ENCODE measurements at places on chromosomes 2 and 18.

DNA sequence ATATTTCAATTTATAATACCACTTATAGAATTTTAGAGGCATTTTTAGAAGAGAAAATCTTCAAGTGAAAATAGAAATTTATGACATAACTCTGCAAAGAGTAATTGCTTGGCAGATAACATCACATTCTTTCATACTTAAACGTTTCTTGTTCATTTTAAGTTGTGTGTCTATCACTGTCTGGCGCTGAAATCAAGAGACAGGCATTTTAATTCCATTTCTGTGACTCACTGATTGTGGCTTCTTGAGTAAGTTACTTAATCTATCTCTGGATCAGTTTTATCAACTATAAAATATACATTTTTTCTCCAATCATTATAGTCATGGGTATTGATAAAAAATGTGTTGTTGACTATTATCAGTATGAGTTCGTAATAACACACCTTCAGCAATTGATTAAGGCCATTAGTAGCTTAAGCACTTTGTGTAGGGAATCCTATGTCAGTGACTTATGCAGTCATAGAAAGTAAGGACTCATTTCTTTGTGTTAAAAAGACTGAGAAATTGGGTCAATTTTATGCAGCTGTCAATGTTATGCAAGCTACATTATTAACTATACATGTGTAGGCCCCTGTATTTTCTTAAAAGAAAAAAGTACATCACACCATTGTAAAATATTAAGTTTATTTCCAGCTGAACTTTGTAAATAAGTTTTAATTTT is 497.3 kb downstream of the CCDC85A start:
- DNase-seq = peak; percentile 97

DNA sequence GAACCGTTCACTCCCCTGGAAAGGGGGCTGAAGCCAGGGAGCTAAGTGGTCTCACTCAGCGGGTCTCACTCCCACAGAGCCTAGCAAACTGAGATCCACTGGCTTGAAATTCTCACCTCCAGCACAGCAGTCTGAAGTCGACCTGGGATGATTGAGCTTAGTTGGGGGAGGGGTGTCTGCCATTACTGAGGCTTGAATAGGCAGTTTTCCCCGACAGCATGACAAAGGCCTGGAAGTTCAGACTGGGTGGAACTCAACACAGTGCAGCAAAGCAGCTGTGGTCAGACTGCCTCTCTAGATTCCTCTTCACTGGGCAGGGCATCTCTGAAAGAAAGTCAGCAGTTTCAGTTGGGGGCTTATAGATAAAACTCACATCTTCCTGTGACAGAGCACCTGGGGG is 292.5 kb downstream of the NUP35 start:
- no peak for DNase-seq

DNA sequence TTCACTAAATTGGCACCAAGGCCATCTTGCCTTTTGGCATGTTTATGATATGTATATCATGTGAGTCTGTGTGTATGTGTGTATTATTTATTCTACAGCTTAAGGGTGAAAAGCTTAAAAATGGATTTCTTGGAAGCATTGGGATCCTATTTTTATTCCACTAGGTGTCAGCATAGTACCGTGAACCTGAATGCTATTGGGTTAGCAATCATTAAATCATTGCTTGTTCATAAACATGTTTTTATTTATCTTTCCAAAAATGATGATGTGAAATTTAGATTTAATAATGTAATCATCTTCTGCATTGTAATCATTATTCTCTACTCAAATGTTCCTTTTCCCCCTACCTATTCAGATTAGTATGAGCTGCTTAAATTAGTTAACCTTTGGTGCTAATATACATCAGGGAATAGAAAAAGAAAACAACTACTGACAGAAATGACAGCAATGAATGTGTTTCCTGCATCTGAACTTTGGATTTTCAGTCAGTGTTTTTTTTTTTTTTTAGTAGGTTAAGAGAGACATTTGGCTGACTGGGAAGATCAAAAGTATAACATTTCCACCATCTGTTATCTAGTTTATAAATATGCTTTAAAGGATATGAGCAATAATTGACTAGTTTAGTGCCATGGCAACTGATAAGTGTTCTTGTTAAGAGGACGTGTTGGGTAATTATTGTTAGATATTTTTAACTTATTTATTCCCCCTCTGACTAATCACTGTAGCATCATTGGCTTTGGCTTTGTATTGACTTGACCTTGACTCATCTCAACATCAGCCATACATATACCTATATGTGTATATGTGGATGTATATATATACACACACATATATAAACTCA is 14.1 kb upstream of the ZSWIM2 start:
- DNase-seq = peak; percentile 44

- DNase-seq = no peak
Observed at GRCh38 chr18:44856157-44856556, 175.5 kb downstream of the SETBP1 start.

GRCh38 chr18:54388203-54389142 is 30.8 kb downstream of the C18orf54 start:
- peak; percentile 91 for DNase-seq

DNA sequence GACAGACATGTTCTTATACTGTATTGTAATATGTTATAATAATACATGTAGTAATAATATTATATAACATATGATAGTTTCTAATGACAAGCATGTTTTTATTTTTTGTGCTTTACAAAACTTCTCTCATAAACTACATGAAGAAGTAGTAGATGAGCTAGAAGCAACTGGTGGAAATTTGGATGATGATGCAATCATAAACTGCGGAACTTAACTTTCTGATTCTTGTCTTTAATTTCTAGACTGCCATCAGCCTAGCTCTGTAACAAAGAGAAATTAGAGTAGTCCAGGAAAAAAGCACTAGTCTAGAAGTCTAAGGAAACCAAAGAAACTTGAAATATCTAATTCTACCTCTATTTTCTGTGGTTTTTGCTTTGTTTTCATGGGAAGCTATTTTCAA is 71.0 kb upstream of the SPATS2L start:
- no peak for DNase-seq

- no peak for DNase-seq
Observed at GRCh38 chr2:171703574-171704347, 16.5 kb downstream of the DYNC1I2 start.

DNA sequence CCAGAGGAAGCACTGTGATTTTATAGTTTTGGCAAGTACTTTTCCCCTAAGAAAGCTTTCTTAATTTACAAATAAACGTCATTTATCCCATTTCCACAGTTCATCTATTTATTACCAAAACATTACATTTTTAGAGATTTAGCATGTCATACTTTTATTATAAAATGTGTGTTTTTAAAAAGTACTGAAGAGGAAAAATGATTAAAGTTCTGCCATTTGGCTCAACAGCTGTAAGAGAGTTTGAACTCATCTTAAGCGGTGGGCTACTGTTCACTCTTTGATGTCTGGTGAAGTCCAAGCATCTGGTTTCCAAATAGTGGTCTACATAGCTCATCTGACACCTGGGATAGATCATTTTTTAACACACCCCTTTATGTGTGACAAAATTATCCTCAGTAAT is 51.3 kb upstream of the TANC1 start:
- no peak for DNase-seq

- DNase-seq = no peak
Observed at GRCh38 chr18:70415823-70416488, 127.1 kb downstream of the SOCS6 start.

DNA sequence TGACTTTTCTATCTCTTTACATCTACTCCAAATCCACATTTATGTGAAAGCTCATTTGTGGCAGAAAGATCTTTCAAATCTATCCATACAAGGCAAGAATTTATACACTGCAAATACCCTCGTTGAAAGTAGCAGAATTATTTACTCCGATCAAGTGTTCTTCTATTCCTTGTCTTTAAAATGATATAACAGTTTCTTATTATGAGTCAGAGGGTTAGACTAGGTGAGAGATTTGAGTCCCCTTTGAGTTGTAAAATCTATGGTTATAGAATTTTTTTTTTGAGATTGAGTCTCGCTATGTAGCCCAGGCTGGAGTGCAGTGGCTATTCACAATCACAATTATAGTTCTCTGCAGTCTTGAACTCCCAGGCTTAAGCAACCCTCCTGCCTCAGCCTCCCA is 5.6 kb upstream of the GREB1 start:
- DNase-seq = no peak

DNA sequence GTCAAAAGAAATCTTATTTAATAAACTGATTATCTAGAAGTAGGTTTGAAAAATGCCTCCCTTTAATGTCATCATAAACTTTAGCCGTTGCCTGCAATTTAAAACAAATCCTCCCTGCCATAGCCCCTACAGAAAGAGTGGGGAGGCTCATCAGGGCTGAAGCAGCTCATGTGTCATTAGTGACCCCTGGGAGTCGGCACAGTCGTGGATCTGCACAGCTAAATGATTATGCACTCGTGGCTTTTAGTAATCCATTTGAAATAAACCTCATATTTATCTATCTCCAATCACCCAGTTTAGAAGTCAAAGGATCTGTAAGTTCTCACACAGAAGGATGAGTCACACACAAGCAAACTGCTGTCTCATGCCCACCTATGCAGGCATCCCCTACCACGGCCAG is 277.3 kb downstream of the SS18 start:
- DNase-seq = no peak

- DNase-seq = peak; percentile 97
Observed at GRCh38 chr2:54468673-54469072, 12.5 kb downstream of the SPTBN1 start.

- no peak for DNase-seq
Observed at GRCh38 chr2:205284334-205284733, 398.0 kb upstream of the NRP2 start.

All from fibroblast of upper back skin (primary cell).